ENCODE measurements at places on chromosomes 5 and 9. TPM values are rescaled to one million over a fixed set of nuclear protein-coding genes. Genes with fewer than 3 reads are reported as not detected.

The NRG2 gene
- total RNA-seq, result 1.6 TPM

The FOXD4L5 gene
- total RNA-seq, result not detected

The SOX30 gene
- total RNA-seq, result not detected

The TMEFF1 gene
- 1.3 TPM for total RNA-seq

Data from A549 treated with GW870086 at 1 μM for 4 hours (cell line).